ENCODE measurements at places on chromosomes 5 and 9. TPM values are rescaled to one million over a fixed set of nuclear protein-coding genes. Genes with fewer than 3 reads are reported as not detected.

GRCh38 chr9:89153232-89154017 lies 25.2 kb downstream of the SHC3 start:
- no peak overlapping the region for H3K4me3 ChIP-seq
- H3K36me3 ChIP-seq: no peaks in the 10 kb centered on the region
- no peaks in the 10 kb centered on the region for H3K4me1 ChIP-seq
- no peak for DNase-seq
- no peak overlapping the region for H3K27ac ChIP-seq
- H3K27me3 ChIP-seq: no peaks in the 10 kb centered on the region

- peaks cover 19% of the 10 kb centered on the region for H3K4me1 ChIP-seq
- no peak overlapping the region for H3K27ac ChIP-seq
These were observed 369.9 kb downstream of the EFNA5 start for GRCh38 chr5:107300721-107301327.

The OCLN gene
- 57.5 TPM for total RNA-seq

- H3K27me3 ChIP-seq: peaks cover 87% of the 10 kb centered on the region
- no peak for DNase-seq
- H3K36me3 ChIP-seq: no peaks in the 10 kb centered on the region
- H3K27ac ChIP-seq: no peak overlapping the region
- no peak overlapping the region for H3K4me3 ChIP-seq
These were observed 49.2 kb downstream of the TMEM174 start for GRCh38 chr5:73222173-73222572.

- DNase-seq: no peak
- H3K4me3 ChIP-seq: peak overlapping the region; percentile 97
- H3K36me3 ChIP-seq: no peaks in the 10 kb centered on the region
- peak overlapping the region; percentile 74 for H3K27ac ChIP-seq
- peaks cover 8% of the 10 kb centered on the region for H3K4me1 ChIP-seq
These were observed 443 bp downstream of the GABRB2 start for GRCh38 chr5:161546095-161546469.

- H3K36me3 ChIP-seq: no peaks in the 10 kb centered on the region
- DNase-seq: no peak
- no peak overlapping the region for H3K27ac ChIP-seq
- peaks cover 41% of the 10 kb centered on the region for H3K4me1 ChIP-seq
These were observed 122.7 kb upstream of the LPAR1 start for GRCh38 chr9:111161015-111161415.

DNA sequence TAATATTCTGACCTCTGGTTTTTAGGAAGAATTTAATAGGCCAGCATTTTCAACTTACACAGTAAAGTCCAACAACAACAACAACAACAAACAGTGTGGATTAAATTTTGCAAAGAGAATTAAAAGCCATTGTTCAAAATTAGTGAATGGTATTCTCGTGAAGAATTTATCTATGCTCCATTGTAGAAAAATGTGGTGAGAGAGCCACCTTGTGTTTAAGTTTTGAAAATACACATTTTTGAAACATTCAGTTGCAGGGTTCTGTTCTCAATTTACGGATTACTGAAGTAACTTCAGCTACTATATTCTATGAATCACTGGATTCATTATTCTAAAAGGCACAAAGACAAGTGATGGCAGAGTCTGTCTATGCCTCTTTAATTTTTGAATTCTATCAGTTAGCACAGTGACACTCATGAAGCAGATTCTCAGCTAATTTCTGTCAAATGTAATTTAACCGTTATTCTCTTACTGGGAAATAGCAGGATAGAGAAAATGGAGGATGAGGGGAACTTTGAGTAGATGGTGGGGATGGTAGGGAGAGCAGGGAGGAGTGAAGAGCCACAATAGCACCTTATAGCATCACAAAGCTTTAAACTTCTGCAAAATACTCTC lies 11.0 kb downstream of the CCDC152 start:
- peaks cover 8% of the 10 kb centered on the region for H3K27me3 ChIP-seq
- no peaks in the 10 kb centered on the region for H3K36me3 ChIP-seq
- H3K4me3 ChIP-seq: no peak overlapping the region
- DNase-seq: no peak
- no peak overlapping the region for H3K27ac ChIP-seq

GRCh38 chr5:76209297-76209696 lies 126.1 kb downstream of the SV2C start:
- H3K36me3 ChIP-seq: no peaks in the 10 kb centered on the region
- peaks cover 15% of the 10 kb centered on the region for H3K4me1 ChIP-seq
- no peak overlapping the region for H3K27ac ChIP-seq
- H3K4me3 ChIP-seq: no peak overlapping the region
- DNase-seq: no peak
- no peaks in the 10 kb centered on the region for H3K27me3 ChIP-seq

- H3K36me3 ChIP-seq: no peaks in the 10 kb centered on the region
- no peak for DNase-seq
- peaks cover 15% of the 10 kb centered on the region for H3K4me1 ChIP-seq
- no peak overlapping the region for H3K27ac ChIP-seq
- H3K27me3 ChIP-seq: no peaks in the 10 kb centered on the region
These were observed 63.8 kb downstream of the PAM start for GRCh38 chr5:102818934-102819333.

DNA sequence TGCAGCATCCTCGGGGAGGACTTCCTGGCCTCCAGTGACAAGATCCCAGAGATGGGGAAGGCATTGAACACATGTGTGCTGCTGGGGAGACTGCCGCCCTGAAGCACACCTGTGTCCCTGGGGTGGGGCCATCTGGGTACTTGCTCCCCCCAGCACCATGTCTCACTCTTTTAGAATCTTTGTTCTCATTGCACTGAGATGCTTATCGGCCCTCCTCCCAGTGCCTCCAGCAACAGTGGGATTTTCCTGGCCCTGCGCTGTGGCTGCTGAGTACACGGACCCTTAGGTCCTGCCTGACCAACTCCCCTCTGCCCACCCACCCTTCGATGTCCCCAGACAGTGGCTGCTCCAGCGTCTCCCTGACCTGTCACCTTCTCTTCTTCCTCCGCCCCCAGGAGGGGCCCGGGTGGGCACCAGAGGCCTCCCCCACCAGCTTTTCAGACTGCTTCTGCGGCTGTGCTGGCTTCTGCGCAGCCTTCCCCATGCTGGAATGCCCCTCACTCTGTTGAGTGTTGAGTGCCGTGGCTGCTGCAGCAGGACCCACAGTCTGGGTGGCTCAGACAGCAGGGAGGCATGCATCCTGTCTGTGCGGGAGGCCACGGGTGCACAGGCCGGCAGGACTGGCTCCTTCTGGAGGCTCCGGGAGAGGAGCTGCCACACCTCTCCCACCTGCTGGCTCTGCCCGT lies 145.9 kb upstream of the IRX2 start:
- H3K4me3 ChIP-seq: no peak overlapping the region
- no peak overlapping the region for H3K27ac ChIP-seq
- no peaks in the 10 kb centered on the region for H3K36me3 ChIP-seq
- DNase-seq: peak; percentile 60
- peaks cover 15% of the 10 kb centered on the region for H3K27me3 ChIP-seq

The ARRDC1 gene
- 96.6 TPM for total RNA-seq

DNA sequence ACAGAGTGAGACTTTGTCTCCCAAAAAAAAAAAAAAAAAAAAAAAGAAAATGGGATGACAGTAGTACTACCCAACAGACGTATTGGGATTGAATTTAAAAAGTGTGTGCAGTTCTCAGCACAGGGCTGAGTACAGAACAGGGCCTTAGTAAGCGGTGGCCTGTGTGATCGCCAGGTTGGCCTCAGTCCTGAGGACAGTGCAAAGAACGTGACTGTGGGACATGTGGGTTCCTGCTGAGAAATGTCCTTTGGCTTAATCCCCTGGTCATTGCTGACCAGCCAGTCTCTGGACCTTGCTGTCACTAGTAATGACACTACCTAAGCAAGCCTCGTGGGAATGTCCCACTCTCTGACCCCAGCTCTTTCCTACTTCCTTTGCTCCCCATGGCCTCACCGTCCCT lies 13.3 kb downstream of the GTF3C5 start:
- DNase-seq: no peak
- no peaks in the 10 kb centered on the region for H3K27me3 ChIP-seq
- H3K4me3 ChIP-seq: no peak overlapping the region
- peaks cover 26% of the 10 kb centered on the region for H3K36me3 ChIP-seq
- H3K4me1 ChIP-seq: no peaks in the 10 kb centered on the region

DNA sequence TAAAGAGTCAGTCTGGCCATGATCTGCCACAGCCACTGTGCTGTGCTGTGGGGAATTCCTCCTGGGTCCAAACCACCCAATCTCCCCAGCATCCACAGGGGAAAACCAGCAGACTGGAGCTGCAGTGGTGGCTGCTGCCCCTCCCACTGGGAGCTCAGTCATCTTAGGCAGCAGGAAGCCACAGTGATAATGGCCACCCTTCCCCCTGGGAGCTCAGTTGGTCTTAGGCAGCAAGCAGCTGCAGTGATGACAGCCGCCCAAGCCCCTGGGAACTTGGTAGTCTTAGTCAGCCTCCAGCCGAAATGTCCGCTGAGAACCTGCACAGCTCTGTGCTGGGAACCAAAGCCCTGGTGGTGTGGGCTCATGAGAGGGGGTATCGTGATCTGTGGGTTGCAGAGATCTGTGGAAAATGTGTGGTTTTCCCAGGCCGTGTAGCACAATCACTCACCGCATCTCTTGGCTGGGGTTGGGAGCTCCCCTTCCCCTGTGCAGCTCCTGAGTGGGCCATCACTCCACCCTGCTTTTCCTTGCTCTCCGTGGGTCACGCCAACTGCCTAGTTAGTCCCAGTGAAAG lies 38.4 kb upstream of the SMIM15 start:
- peaks cover 4% of the 10 kb centered on the region for H3K27me3 ChIP-seq
- H3K4me1 ChIP-seq: no peaks in the 10 kb centered on the region
- H3K36me3 ChIP-seq: no peaks in the 10 kb centered on the region

GRCh38 chr9:95150903-95151302 lies 166.6 kb downstream of the FANCC start:
- peaks cover 7% of the 10 kb centered on the region for H3K36me3 ChIP-seq
- H3K27ac ChIP-seq: no peak overlapping the region
- no peak overlapping the region for H3K4me3 ChIP-seq
- no peak for DNase-seq
- H3K27me3 ChIP-seq: no peaks in the 10 kb centered on the region
- no peaks in the 10 kb centered on the region for H3K4me1 ChIP-seq

DNA sequence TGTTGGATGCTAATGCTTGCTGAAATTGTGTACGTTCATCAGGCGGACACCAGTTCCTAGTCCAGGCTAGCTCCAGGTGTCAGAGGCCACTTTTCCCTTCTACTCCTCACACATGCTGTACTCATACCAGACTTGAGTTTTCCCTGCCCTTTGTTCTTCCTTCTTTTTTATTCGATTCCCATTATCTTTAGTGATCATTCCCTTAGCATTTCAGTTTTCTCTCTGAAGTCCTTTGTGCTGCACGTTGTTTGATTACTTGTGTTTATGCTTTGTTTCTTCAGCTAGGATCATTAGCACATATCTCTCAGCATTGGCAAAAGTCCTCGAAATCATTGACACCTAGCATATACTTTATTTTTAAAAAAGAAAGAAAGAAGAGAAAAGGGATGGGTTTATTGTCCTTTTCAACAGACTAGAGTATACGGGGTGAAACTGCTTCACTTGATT lies 409 bp upstream of the COX7C start:
- no peaks in the 10 kb centered on the region for H3K27me3 ChIP-seq
- H3K36me3 ChIP-seq: peaks cover 42% of the 10 kb centered on the region
- no peak for DNase-seq
- H3K4me3 ChIP-seq: peak overlapping the region; percentile 99
- H3K27ac ChIP-seq: peak overlapping the region; percentile 99
- H3K4me1 ChIP-seq: peaks cover 10% of the 10 kb centered on the region

DNA sequence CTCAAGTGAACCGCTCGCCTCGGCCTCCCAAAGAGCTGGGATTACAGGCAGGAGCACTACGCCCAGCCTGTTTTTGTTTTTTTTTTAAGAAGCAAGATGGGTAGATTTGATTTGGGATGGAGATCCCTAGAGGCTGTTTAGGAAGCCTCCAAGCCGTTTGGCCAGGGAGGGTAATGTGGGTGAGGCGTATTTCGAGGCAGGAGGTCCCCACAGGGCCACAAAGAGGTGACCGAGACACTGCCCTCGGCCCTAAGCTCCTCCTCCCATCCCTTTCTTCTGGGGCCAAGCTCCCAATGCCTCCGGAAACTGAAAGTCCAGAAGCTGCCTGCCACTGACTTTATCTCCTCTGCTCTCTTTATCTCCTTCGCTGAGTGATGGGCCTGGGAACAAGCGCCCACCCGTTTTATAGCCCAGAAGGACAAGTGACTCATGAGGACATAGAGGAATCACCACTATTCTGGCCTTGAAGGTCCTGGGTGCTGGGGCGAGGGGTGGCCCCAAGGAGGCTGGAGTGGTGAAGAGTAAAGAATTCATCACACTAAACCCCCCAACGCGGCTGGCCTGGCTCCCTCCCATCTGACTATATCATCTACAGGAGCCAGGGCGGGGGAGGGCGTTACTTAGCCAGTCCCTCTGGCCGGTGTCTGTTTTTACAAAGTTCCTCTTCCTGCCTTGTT lies 2.0 kb upstream of the RALGDS start:
- no peaks in the 10 kb centered on the region for H3K27me3 ChIP-seq
- peak overlapping the region; percentile 95 for H3K27ac ChIP-seq
- no peaks in the 10 kb centered on the region for H3K36me3 ChIP-seq
- peak overlapping the region; percentile 80 for H3K4me3 ChIP-seq
- H3K4me1 ChIP-seq: peaks cover 45% of the 10 kb centered on the region

DNA sequence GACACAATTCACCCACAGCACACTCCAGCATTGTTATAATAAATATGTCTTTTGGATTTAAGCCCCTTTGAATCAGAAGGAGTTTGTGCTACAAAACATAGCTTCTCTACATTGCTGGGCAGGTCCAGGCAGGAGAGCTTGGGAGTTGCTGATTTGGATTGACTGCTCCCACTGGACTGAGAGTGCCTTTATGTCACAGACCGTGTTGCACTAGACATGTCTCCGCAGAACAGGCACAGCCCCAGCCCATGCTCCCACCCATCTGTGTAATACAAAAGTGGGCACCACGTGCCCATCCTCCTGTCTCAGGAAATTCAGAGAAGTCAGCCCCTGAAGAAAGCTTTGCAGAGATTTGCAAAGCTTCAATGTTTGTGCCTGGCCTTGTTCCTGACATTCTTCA lies 117.1 kb downstream of the MED10 start:
- no peaks in the 10 kb centered on the region for H3K4me1 ChIP-seq
- H3K27ac ChIP-seq: no peak overlapping the region
- no peak overlapping the region for H3K4me3 ChIP-seq
- peaks cover 18% of the 10 kb centered on the region for H3K27me3 ChIP-seq

The MYORG gene
- 24.5 TPM for total RNA-seq

DNA sequence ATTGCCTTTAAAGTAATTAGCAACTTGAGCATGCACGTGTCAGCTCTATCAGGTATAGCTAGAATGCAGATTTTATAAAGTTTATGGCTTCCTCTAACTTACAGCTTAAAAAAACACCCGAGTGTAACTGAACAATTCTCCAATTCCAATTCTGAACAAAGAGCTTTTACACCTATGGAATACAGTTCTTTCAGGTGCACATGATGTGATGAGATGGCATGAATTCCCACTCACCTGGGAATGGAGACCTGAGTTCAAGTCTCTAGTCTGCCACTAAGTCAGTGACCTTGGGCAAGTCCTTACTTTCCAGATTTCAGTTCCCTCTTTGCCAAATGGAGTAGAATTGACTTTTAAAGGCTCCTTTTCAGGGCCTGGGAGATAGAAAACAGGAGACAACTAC lies 1.8 kb downstream of the ZFAND5 start:
- H3K27me3 ChIP-seq: no peaks in the 10 kb centered on the region
- peaks cover 33% of the 10 kb centered on the region for H3K4me1 ChIP-seq
- H3K36me3 ChIP-seq: peaks cover 27% of the 10 kb centered on the region
- DNase-seq: no peak
- H3K4me3 ChIP-seq: peak overlapping the region; percentile 91

The BHMT2 gene
- 0.45 TPM for total RNA-seq
